ENCODE measurements at places on chromosomes 6 and 20.

GRCh38 chr6:113921299-113921904 is 49.5 kb downstream of the HDAC2 start:
- no peak for DNase-seq

GRCh38 chr6:3382326-3383279 is 74.2 kb downstream of the SLC22A23 start:
- no peak for DNase-seq

- DNase-seq, result no peak
Observed at GRCh38 chr20:59342023-59342957, 41.9 kb downstream of the EDN3 start.

- no peak for DNase-seq
Observed at GRCh38 chr6:125804264-125804663, 13.5 kb downstream of the NCOA7 start.

DNA sequence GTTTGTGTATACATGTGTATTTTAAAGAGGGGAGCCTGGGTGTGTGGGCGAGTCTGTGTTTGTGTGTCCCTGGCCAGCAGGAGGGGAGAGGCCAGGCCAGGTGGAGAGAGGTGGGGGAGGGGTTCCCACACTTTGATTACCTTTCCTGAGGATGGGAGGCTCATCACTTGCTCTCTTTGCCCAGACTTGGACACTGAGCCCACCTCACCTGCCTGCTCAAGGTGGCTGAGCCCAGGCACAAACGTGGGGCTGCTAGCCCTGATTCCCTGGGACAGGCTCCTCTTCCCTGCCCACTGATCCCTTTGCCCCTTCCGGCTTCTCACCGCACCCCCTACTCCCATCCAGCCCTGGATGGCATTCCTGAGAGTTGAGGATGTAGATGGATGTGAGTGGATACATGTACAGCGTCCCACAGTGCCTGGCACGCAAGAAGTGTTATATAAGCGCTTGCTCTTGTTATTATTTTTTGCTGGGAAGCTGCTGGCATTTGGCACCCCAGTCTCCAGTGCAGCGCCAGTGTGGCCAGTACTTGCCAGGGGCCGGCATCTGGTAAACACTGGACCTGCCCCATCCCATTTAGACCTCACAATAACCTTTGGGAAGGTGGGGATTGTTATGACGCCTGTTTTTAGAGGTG is 2.7 kb downstream of the CEBPB start:
- no peak for DNase-seq

DNA sequence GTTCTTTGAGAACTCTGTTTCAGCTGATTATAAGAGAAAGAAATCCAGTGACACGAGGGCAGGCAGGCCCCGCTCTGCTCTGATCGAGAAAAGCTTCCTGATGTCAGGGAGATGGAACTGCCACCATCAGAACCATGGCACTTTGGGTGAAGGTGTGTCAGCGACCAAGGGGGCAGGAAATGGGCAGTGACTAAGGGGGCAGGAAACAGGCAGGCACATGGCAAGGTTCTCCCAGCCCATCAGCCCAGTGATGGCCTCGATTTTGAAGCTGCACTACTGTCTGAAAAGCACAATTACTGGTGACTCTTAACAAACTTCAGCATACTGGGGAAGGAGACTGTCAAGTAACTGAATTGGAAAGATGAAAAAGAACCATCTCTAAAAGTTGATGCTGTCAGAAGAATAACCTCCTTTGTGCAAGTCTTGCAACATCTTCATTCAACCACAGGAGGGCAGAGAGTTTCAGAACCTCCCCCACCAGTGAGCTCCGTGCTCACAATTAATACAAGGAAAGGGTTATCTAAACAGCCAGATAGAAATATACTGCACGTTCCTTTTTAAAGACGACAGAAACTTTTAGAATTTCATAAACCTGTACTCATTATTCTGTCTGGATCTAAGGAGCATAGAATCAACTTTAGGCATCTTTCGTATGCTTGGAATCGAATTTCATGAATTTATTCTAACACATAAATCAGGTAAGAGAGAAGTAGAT is 39.1 kb downstream of the TMX4 start:
- DNase-seq, result no peak

DNA sequence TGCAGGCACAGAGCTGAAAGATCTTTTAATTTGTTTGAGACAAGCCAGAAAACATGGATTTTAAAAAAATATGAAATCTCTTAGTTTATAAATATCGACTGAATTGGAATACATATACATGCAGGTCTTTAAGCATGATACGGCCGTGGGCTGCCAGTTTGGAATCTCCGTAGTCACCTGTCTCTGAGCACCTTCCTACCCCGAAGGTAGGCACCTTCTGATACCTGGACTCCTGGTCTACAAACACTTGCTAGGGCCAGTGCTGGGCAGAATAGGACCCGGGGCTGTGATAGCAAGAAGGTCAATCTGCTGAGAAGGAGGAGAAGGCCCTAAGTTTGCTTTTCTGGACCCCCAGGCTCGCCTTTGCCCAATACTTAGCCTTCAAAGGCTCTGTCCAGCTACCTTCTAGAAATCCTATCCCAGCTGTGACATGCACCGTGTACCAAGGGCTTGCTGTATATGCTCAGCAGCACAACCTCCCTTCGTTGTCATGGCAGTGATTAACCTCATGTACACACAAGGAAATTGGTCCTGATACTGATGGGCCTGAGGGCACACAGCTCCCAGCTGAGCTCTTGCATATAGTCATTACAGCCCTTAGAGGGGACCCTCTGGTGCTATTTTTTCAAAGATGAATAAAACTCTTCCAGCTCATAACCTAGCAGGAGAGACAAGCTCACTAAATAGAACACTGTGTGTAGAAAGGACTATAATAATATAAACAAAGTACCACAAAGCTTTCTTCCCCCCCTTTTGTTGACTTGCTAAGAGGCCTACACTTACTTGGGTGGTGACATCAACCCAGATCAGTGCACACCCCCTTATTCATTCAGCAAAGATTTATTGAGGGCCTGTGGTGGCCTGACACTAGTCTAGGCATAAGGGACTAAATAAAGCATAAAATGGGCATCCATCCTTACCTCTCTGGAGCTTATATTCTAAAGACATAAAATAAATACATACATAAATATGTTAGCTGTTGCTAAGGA is 17.7 kb downstream of the SNPH start:
- DNase-seq, result no peak

DNA sequence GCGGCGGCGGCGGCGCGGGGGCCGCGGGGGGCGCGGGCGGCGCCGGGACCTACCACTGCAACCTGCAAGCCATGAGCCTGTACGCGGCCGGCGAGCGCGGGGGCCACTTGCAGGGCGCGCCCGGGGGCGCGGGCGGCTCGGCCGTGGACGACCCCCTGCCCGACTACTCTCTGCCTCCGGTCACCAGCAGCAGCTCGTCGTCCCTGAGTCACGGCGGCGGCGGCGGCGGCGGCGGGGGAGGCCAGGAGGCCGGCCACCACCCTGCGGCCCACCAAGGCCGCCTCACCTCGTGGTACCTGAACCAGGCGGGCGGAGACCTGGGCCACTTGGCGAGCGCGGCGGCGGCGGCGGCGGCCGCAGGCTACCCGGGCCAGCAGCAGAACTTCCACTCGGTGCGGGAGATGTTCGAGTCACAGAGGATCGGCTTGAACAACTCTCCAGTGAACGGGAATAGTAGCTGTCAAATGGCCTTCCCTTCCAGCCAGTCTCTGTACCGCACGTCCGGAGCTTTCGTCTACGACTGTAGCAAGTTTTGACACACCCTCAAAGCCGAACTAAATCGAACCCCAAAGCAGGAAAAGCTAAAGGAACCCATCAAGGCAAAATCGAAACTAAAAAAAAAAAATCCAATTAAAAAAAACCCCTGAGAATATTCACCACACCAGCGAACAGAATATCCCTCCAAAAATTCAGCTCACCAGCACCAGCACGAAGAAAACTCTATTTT is 2.0 kb downstream of the FOXC1 start:
- DNase-seq, result no peak

All from stimulated activated CD8-positive, alpha-beta memory T cell treated with anti-CD3 and anti-CD28 coated beads, Interleukin-7, amount 100 ng/mL, for 1 hour (primary cell).